Kidney (tissue), 22 donors: ENCODE measurements at places on chromosomes 7 and 10. TPM values are rescaled to one million over a fixed set of nuclear protein-coding genes. Genes with fewer than 3 reads are reported as not detected.

PPP1R9A gene
- 25.7 TPM for total RNA-seq

HOGA1 gene
- 28.8 TPM for total RNA-seq

AGK gene
- total RNA-seq = 30.7 TPM

LCOR gene
- total RNA-seq = 48.5 TPM

CHRM2 gene
- not detected for total RNA-seq

NPFFR1 gene
- 0.09 TPM for total RNA-seq

FHIP2A gene
- total RNA-seq = 26.2 TPM

PPP1R17 gene
- not detected for total RNA-seq

CFAP69 gene
- total RNA-seq = 13.2 TPM

PTPN20 gene
- total RNA-seq = 1.9 TPM

- no peaks in the 10 kb centered on the region for H3K36me3 ChIP-seq
- H3K4me3 ChIP-seq = no peak overlapping the region
- H3K27me3 ChIP-seq = peaks cover 2% of the 10 kb centered on the region
- H3K4me1 ChIP-seq = peaks cover 8% of the 10 kb centered on the region
Measured at GRCh38 chr7:154914996-154915380, 87.9 kb downstream of the PAXIP1 start.

DNA sequence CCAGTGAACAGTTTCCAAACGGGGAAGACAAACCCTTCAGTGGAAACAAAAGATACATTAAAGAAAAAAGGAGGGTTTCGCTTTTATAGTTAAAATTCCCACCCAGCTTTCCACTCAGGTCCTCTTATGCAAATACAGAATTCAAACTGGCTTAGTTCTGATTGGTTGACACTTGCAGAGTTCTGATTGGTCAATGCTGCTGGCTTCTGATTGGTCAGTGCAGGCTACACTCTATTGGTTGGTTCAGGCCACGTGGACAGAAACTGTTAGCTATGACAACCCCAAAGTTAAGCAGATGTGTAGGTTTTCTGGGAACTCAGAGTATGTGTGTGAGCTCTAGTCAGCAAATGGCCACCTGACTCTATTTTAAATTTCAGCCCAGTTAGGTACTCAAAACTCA, 80.0 kb downstream of the FBXL13 start:
- no peak for DNase-seq
- H3K4me1 ChIP-seq = no peaks in the 10 kb centered on the region
- no peak overlapping the region for H3K4me3 ChIP-seq
- H3K27ac ChIP-seq = no peak overlapping the region

GRCh38 chr10:114458955-114459354, 54.7 kb upstream of the AFAP1L2 start:
- H3K27ac ChIP-seq = no peak overlapping the region
- no peaks in the 10 kb centered on the region for H3K27me3 ChIP-seq
- peak; percentile 32 for DNase-seq
- no peaks in the 10 kb centered on the region for H3K4me1 ChIP-seq
- H3K36me3 ChIP-seq = no peaks in the 10 kb centered on the region
- no peak overlapping the region for H3K4me3 ChIP-seq

- no peak overlapping the region for H3K4me3 ChIP-seq
- no peaks in the 10 kb centered on the region for H3K4me1 ChIP-seq
- no peaks in the 10 kb centered on the region for H3K36me3 ChIP-seq
- DNase-seq = peak; percentile 25
- H3K27me3 ChIP-seq = no peaks in the 10 kb centered on the region
- H3K27ac ChIP-seq = no peak overlapping the region
Measured at GRCh38 chr10:4652111-4653010, 173.6 kb upstream of the AKR1E2 start.

DNA sequence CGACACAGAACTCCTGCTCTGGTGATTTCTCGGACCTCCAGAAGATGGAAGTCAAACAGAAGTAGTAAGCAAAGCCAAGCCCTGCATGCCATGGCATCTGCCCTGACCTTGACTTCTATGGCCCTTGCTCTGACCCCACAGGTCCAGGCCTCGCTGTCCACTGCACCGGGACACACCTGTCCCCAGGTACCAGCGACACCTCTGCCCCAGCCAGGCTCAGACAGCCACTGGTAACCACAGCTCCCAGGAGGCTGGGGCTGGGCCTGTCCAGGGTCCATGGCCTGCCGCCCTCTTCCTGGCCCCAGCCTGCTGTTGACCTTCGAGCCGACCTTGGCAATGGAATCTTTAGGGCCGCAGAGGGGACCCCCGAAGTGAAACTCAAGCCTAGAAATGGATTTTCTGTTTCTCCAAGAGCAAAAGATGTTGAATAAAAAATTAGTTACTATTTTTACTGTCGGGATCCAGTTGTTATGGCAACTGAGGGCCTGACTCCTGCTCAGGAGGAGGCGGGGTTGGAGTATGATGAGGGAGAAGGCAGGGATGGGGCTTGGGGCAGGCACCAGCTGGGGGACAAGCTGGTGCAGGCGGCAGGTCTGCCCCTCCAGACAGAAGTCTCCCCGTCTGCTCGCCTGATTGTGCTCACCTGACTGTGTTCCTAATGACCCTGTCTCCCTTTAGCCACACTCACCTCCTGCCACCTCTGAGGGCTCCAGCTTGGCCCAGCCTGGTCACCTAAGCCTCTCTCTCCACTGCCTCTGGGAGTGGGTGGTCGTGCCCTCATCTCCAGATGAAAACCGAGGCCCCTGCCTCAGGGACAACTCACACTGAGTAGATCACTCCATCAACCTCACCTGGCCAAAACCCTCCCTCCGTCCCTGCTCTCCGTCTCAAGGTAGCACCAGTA, 4.1 kb upstream of the MMD2 start:
- DNase-seq = no peak
- no peaks in the 10 kb centered on the region for H3K4me1 ChIP-seq
- H3K36me3 ChIP-seq = no peaks in the 10 kb centered on the region
- no peak overlapping the region for H3K4me3 ChIP-seq

GRCh38 chr7:101519324-101520023, 109.6 kb downstream of the MYL10 start:
- H3K4me1 ChIP-seq = no peaks in the 10 kb centered on the region
- no peak overlapping the region for H3K4me3 ChIP-seq
- H3K27ac ChIP-seq = no peak overlapping the region
- H3K27me3 ChIP-seq = no peaks in the 10 kb centered on the region

- peaks cover 37% of the 10 kb centered on the region for H3K4me1 ChIP-seq
- DNase-seq = peak; percentile 60
- no peaks in the 10 kb centered on the region for H3K27me3 ChIP-seq
Measured at GRCh38 chr7:151244196-151244840, 4.2 kb downstream of the SMARCD3 start.

DNA sequence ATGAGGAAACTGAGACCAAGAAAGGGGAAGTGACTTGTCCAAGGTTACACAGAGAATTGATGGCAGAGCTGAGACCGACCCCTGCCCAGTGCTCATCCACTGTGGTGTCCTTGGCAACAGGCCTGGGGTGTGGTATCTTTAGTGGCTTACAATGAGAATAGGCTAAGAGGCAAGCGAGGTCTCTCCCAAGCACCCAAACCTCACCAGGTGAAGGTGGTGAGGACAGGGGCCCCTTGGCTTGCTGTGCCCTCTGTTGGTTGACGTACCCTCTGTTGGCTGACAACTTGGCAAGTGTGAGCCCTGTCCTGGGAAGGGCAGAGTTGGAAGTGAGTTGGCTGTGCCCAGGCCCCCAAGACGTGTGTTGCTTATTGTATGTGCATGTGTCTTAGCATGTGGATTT, 166.9 kb downstream of the GRK5 start:
- no peak for DNase-seq
- no peaks in the 10 kb centered on the region for H3K36me3 ChIP-seq
- H3K27ac ChIP-seq = no peak overlapping the region
- H3K4me1 ChIP-seq = no peaks in the 10 kb centered on the region

GRCh38 chr10:31624611-31625010, 304.0 kb downstream of the ARHGAP12 start:
- H3K4me3 ChIP-seq = no peak overlapping the region
- H3K27me3 ChIP-seq = no peaks in the 10 kb centered on the region
- no peaks in the 10 kb centered on the region for H3K36me3 ChIP-seq
- H3K27ac ChIP-seq = no peak overlapping the region
- DNase-seq = no peak

DNA sequence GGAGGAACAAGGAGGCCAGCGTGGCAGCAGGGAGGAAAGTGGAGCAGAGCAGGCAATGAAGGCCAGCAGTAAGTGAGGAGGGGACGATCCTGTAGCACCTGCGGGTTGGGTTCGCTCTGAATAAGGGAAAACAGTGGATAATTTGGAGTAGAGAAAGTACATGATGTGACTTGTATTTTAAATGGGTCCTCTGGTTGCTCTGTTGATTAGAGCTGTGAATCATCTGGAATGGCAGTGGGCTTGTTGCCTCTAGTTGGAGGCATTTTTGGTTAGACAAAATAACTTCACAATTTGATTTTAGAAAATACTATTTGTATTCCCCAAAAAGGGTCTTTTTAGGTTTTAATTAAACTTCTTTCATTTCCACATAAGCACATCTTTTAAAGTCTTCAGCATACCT, 277.4 kb downstream of the ARL4A start:
- DNase-seq = no peak
- H3K36me3 ChIP-seq = no peaks in the 10 kb centered on the region
- H3K4me1 ChIP-seq = no peaks in the 10 kb centered on the region
- H3K4me3 ChIP-seq = no peak overlapping the region

DNA sequence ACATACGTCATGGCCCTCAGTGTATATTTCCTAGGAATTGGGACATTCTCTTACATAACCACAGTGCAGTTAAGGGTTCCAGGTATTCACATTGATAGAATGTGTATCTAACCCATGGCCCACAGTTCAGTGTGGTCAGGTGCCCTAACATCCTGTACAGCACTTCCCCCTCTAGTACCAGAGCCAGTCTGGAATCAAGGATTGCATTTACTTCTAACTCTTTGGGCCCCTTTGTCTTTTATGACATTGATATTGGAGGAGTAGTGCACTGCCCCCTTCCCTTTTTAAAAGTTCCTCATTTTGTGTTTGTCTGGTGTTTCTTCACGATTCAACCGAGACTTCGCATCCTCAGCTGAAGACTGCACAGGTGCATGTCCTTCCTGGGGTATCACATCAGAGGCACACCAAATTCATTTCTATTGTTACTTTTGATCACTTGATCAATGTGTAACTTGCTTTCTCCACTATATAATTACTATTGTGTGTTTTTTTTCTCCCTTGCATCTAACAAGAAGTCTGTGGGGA, 22.4 kb upstream of the NPFFR1 start:
- DNase-seq = no peak
- H3K27me3 ChIP-seq = no peaks in the 10 kb centered on the region
- H3K36me3 ChIP-seq = no peaks in the 10 kb centered on the region
- no peak overlapping the region for H3K27ac ChIP-seq

- H3K27me3 ChIP-seq = no peaks in the 10 kb centered on the region
- DNase-seq = no peak
- no peak overlapping the region for H3K4me3 ChIP-seq
- no peak overlapping the region for H3K27ac ChIP-seq
Measured at GRCh38 chr10:15627617-15628196, 92.0 kb downstream of the ITGA8 start.

- H3K4me3 ChIP-seq = no peak overlapping the region
- no peaks in the 10 kb centered on the region for H3K36me3 ChIP-seq
- H3K27me3 ChIP-seq = no peaks in the 10 kb centered on the region
- no peaks in the 10 kb centered on the region for H3K4me1 ChIP-seq
- peak; percentile 50 for DNase-seq
- H3K27ac ChIP-seq = no peak overlapping the region
Measured at GRCh38 chr10:108427146-108427545, 1262.6 kb upstream of the SORCS1 start.

DNA sequence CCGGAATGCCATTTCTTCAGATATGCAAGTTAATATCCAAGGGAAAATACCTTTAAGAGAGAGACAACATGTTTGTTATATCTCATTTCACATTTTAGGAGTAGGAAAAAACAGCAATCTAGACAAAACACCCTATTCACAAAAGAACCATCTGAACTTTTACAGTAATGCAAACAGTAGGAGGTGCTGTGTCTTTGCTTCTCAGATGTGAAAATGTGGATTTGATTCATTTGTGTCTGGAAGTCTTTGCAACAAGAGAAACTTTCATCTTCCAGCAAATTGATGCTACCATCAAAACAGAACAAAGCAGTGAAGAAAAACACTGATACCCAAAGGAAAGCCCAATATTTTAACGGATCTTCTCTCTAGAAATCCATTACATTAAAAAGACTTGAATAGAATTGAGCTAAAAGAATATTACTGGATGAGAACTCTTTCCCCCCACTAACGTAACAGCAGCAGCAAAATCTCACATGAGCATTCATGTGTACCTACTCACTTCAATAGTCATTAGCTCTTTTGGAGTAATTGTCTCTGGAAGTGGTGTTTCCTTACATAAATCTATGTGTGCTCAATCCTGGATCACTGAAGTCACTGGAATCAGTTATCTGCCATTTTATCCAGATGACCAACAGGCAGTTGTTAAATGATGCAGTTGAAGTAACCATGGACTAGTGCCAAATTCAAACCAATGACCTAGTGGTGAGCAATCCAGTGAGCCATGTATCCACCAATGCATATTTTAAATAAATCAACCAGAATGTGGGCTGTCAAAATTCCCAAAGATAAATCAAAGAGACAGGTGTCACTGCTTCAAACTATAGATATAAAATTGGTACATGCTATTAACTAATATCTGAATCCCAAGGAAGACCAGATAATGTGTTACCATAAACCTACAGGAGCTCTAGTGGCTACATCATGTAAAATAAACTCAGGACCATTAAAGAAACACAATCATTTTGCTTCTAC, 1.8 kb downstream of the SEMA3C start:
- H3K27me3 ChIP-seq = no peaks in the 10 kb centered on the region
- no peak overlapping the region for H3K4me3 ChIP-seq
- peak; percentile 29 for DNase-seq

DNA sequence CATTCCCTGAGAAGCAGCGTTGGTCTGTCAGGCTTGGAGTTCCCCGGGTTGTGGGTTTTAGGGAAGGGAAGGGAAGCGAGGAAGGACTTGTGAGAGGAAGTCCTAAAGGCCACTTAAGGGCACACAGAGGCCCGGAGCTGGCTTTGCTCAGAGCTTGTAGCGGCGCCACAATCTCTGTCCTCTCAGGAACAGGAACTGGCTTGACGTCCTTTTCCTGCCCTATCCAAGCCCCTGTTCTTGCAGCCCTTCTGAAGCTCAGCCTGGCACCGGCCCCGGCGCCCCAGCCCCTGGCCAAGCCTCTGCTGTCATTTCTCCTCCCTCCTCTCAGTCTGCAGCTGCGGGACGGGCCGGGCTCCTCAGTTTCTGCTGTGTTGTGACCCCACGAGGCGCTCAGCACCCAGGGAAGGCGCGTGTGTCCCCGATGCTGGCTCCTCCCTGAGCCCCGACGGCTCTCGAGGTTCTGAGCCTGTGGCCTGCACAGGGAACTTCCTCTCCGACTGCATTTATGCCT, at the start of gene GIMAP8:
Gene GIMAP8 (plus strand): TSS at position 140 of the 511 bp plus-strand sequence. CDS start 16,069 bp downstream, outside the sequence.
- H3K27me3 ChIP-seq = peaks cover 2% of the 10 kb centered on the region
- H3K4me3 ChIP-seq = peak within 1 kb of the TSS; percentile 82
- DNase-seq = no peak

DNA sequence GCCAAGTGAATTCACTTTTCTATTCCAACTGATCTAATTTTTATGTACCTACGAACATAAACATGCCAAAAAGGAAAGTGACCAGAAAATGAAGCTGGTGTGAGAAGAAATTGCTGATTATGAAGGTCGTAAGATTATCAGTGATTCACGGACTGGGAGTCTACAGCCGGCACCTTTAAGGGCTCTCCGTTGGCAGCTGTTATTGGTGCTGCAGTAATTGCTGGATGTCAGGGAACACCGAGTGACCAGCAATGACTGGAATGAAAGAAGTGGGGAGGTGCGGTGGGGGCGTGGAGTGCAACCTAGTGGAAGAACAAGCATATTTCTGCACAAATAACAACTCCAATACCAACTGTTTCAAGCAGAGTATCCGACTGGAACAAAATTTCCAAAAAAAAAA, 109.8 kb upstream of the TARP start:
- no peaks in the 10 kb centered on the region for H3K4me1 ChIP-seq
- no peaks in the 10 kb centered on the region for H3K27me3 ChIP-seq
- no peak for DNase-seq
